ENCODE measurements at places on chromosomes 2 and 18.
A peak's percentile ranks its signal among the peaks of the same experiment; 100 is the strongest.

DNA sequence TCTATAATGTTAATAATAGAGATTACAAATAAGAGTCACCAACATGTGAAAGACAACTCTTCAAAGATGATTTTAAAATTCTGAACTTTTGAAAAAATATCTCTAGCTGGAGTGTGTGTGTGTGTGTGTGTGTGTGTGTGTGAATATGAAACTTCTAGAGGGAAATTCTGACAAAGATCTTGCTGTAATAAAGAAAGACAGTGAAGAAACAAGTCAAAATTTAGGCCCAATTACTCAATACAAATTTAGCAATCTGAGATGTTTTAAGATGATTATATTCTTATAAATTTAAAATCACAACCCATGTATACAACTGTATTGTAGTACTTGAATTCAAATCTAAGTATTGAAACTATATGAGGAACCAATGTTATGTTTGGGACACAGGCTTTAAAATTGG, 57.2 kb upstream of the UGP2 start:
- no peak for DNase-seq

GRCh38 chr2:61471905-61472805, 1.3 kb upstream of the USP34 start:
- DNase-seq, result peak; percentile 47

GRCh38 chr18:62938006-62938405, 222.7 kb downstream of the PHLPP1 start:
- DNase-seq, result no peak

GRCh38 chr2:240238201-240238600, 97.7 kb upstream of the OTOS start:
- no peak for DNase-seq

- no peak for DNase-seq
These were observed 77.5 kb downstream of the VAPA start for GRCh38 chr18:9991011-9992000.

- DNase-seq, result no peak
These were observed 280.7 kb upstream of the ZC3H15 start for GRCh38 chr2:186205254-186205911.

DNA sequence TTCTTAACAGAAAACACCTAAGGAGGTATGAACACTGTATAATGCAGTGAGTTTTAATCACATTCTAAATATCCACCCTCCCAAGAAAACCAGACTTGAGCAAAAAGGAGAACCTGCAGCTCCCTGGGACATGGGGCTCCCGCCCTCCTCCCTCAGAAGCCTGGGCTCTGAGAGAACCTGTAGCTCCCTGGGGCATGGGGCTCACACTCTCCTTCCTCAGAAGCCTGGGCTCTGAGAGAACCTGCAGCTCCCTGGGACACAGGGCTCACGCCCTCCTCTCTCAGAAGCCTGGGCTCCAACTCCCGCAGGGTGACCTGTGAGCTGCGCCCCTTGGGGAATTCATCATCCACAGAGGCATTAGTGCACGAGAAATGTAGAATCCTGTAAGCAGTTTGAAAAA, 222.9 kb downstream of the SNTG2 start:
- DNase-seq, result no peak

GRCh38 chr18:11994703-11995444, 13.6 kb downstream of the IMPA2 start:
- DNase-seq, result no peak

- DNase-seq, result no peak
These were observed 97.5 kb downstream of the STPG4 start for GRCh38 chr2:47057687-47058002.

DNA sequence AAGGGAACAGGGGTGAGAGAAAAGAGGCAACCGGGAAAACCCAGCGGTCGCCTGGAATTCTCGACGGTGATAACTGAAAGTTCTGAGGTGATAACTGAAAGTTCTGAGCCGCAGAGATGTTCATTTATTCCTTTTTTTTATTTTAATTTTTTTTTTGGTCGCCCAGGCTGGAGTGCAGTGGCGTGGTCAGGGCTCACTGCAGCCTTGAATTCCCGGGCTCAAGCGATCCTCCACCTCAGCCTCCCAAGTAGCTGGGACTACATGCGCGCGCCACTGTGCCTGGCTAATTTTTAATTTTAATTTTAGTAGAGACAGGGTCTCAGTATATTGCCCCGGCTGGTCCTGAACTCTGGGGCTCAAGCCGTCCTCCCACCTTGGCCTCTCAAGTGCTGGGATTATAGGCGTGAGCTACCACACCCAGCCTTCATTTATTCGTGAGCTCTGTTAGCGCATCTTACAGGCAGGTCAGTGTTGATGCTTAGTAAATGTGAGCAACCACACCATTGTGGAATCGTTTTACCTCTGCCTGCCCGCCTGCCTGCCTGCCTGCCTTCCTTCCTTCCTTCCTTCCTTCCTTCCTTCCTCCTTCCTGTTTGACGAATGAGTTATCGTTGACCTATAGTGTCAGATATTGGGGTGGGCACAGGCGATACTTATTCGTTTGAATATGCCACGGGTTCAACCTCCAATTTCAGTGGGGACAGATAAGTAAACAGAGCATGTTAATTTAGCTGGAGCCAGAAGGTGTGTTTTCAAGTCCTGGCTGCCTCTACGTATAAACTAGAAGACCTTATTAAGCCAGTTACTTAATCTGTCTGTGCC, 557 bp upstream of the E2F6 start:
- DNase-seq, result no peak

- DNase-seq, result no peak
These were observed 44.6 kb downstream of the INHBB start for GRCh38 chr2:120390381-120391055.

- DNase-seq, result no peak
These were observed 125.3 kb upstream of the GPC1 start for GRCh38 chr2:240310201-240310600.

- no peak for DNase-seq
These were observed 143.6 kb upstream of the GLI2 start for GRCh38 chr2:120592084-120592483.

DNA sequence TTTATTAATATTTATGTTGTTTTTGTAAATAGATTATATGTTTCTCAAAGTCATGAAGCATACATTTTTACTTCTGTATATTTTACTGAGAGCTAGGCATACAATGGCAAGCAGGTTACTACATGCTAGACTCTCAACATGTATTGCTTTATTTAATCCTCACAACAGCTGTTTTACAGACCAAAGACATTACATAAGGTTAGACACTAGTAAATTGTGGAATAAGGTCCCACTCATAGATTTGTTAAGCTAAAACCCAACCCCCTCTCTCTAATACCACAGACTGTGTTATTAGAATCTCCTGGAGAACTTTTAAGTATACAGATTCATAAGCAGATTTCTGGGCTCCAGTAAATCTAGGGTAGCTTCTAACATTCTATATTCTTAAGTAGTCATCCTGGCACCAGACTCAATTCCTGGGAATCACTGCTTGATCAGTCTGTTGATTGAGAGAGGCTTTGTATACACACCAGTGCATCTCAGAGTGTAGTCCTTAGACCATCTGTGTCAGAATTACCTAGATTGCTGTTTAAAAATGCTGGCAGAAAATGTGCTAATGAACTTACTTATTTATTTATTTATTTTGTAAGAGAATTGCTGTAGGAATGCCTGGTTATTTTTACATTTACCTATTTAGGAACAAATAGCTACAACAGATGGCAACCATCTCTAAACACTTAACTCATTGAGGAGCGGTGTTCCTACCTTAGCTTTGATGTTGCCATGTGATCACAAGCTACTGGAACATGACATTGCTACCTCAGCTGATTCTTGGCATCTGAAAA, 153.5 kb upstream of the CAVIN2 start:
- no peak for DNase-seq

GRCh38 chr18:9824474-9824832, 61.3 kb upstream of the TXNDC2 start:
- no peak for DNase-seq

DNA sequence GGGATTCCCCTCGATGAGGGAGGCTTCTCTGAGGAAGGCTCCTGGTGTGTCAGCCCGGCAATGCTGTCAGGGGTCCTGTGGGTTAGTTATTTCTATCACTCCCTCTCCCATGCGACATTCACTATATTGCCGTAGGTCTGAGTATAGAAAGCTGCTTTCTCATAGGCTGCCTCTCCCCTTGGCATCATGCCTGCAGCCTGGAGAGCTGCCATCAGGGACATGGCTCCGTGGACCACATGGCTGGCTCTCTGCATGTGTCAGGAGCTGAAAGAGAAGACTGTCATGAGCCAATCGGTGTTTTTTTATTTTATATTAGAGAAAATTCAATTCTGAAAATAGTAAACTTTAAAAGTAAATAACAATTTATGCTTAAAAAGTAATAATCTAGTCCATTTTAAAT, 198.0 kb downstream of the CDH20 start:
- peak; percentile 14 for DNase-seq

DNA sequence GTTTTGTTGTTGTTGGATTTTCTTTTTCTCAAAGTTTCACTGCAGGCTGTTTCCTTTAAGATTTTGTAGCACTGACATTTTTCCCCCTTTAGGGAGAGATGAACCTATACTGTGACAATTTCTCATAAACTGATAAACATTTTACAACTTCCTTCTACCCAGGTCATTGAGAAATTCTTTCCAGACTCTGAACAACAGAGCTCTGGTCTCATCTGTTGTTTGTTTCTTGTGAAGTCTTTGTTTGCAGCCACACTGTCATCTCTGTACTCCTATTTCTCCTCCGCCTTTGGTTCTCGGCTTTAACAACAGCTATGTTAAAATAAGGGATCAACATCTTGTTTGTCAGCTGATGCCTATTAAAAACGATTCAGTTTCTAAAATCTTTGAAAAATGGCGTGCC, 167.6 kb downstream of the VWC2L start:
- no peak for DNase-seq

DNA sequence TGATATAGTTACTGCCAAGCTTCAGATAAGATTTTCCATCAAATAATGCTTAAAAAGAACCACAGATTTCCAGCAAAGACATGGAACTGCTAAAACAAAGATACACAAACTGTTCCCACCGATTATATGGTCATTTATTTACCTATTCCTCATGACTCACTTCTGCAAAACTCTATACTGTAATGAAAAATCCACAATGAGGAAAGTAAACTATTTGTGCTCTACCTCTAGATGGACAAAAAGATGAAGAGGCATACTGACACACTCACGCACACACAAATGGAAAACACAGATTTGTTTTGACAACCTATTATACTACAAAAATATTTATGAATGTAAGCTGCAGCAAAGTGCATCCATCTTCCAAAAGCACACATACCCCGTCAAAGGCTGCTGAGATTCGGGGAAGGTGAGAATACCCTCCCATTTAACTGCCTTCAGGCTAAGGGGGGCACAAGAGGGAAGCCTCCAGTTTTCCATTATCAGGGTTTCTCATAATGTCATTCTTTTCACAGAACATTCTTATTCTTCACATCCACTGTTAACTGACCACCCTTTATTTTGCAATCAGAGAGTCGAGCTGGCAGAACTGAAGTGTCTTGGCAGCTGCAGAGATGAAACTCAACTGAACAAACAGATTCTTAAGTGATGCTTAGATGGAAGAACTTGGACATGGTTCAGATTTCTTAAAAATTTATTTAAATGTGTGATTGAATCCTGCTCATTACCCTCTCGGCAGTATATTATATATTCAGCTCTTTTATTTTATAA, 115.9 kb upstream of the TANK start:
- DNase-seq, result no peak

Data from NCI-H345 (cell line).